CD4-positive, alpha-beta T cell treated with Interleukin-2 at 100 ng/mL for 4 hours (primary cell): ENCODE measurements at places on chromosomes 1 and 21.

DNA sequence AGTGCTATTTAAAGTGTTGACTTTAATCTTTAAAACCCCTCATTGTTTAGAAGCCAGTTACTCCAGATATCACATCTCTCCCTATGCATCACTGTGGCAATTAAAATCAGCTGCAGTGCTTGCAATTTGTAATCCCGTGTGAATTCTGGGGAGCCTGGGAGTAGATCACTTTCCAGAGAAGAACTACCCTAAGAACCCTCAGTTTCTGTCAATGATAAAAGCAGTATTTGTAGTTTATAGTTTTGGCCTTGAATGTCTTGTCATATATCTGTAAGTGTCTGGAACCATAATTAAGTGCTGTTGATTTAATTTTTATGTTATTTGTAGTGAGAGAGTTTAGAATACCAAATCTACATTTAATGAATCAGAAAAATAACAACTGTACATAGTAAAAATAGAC is 5.5 kb upstream of the SPAG17 start:
- no peak for DNase-seq

DNA sequence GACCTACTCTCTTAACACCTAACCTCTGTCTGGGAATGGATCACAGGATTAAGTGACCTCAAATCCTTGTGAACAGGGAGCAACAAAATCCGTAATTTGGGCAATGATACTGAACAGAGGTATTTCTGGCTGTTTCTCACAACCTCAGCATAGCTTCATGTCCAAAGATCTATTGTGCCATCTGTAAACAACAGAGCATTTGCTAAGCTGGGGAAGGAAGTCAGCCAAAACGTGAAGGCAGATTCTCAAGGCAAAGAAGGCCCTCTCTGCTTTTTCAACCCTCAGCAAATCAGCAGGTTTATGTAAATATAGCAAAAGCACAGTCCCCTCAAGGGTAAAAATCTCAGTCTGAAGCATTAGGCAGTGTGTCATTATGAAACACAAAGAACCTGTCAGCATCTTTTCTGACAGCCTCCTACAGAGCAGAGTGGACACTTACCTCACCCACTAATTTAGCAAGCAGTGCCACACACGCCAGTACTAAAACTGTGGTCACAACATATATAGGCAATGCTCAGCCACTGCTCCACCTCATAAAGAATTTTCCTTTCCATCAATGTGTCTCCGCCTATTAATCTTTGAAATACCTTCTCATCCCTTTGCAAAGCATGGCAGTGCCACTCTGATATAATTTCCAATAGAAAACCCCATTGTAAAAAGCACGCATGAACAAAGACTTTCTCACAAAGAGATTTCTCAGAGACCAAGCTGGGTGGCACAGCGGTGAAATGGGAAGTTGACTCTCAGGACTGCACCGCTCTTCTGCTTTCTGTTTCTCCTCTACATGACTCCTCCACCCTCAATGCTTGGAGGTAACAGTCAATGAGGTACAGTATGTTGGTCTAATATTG is 188.0 kb downstream of the RERE start:
- DNase-seq, result no peak

DNA sequence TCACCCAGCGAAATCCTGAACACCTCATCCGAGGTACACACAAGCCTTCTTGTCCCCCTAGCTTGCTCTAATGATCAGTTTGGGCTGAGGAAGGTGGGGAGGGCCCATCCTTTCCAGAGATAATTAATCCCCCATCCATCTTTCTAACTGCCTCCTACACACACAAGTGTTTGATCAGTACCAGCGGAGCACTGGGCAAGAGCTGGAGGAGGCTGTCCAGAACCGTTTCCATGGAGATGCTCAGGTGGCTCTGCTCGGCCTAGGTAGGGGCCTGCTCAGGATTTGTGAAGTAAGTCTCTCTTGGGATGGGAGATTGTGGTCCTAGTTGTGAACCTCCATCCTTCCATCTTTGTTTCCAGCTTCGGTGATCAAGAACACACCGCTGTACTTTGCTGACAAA is 5.8 kb downstream of the ANXA9 start:
- no peak for DNase-seq

DNA sequence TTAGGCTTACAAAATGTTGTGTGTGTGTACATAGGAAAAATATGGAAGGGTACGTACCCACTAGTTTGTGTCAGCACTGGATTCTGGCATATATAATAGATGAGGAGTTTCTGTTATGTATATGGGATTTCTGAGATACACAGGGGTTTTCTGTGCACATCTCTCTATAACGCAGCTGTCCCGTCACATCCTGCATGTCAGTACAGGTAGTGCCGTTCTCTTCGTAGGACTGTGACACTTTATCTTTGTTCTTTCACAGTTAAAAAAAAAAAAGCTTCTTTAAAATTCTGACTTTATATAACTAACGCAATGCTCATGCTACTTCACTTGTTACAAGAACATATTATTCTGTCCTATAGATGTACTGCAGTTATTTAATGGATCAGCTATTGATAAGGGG is 42.9 kb downstream of the ADARB1 start:
- DNase-seq, result no peak
